ENCODE measurements at places on chromosomes 1 and 21.

DNA sequence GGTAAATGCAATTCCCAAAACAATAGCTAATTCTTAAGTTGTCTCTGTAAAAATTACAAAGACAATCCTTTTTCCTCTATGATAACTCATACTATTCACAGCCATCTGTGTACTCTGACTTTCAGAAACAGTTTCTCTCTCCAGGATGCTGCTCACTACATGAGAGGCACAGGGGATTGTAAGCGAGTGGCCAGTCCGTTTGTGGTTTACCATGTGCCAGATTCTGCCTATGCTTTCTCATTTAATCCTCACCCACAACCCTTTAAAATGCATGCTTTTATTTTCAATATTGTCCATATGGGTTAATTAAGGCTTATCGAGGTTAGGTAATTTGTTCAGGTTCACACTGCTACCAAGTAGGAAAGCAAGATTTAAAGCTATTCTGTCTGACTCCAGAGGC is 23.0 kb downstream of the RGS1 start:
- no peak for DNase-seq

DNA sequence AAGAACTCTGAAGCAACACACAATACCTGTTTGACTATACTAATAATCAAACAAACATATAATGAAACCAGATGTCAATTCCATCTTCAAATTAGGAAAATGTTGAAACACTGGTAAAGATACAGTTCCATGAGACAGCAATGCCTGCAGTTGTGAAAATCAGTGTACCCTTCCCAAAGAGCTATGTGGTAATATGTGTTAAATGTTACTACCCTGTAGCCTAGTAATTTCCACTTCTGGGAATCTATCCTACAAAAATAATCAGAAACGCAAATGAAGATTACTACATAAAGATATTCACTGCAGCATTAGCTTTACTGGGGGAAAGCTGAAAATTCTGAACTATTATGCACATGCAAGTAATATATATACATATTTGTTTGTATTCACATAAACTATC is 16.9 kb downstream of the GLIS1 start:
- DNase-seq, result no peak

GRCh38 chr1:114670083-114671010 is 498 bp upstream of the DENND2C start:
- DNase-seq, result peak; percentile 87

GRCh38 chr1:10068605-10069294 is 36.0 kb downstream of the UBE4B start:
- no peak for DNase-seq

DNA sequence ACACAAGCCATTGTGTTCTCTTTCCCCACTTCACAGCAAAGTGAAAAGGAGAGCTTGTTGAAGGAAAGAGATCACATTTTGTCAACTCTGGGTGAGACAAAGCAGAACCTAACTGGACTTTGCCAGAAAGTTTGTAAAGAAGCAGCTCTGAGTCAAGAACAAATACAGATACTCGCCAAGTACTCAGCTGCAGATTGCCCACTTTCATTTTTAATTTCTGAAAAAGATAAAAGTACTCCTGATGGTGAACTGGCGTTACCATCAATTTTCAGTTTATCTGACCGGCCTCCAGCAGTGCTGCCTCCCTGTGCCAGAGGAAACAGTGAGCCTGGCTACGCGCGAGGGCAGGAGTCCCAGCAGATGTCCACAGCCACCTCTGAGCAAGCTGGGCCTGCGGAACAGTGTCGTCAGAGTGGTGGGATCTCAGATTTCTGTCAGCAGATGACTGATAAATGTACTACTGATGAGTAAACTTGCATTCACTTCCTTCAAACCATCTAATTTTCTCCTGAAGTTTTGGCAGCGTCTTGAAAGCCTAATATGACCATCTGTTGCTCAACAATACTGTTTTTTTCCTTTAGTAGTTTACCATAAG is 43.7 kb downstream of the BACH1 start:
- DNase-seq, result peak; percentile 92

DNA sequence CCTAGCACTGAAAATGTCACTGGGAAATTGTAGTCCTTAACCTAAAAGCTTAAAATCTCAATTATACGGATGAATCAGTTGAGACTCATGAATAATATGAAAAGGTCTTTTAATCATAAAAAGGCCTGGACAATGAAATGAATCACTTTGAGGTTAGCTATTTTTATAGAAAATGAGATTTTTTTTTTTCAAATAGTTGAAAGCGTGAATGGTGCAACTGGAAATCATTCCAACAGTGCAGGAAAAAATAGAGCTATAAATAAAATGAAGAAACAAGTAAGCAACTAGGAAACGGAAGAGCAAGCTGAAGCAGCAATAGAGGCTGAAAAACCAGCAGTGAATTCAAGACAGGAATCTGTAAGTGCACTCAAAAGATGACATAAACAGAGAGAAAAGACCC is 142.9 kb downstream of the BACH1 start:
- DNase-seq, result peak; percentile 33

DNA sequence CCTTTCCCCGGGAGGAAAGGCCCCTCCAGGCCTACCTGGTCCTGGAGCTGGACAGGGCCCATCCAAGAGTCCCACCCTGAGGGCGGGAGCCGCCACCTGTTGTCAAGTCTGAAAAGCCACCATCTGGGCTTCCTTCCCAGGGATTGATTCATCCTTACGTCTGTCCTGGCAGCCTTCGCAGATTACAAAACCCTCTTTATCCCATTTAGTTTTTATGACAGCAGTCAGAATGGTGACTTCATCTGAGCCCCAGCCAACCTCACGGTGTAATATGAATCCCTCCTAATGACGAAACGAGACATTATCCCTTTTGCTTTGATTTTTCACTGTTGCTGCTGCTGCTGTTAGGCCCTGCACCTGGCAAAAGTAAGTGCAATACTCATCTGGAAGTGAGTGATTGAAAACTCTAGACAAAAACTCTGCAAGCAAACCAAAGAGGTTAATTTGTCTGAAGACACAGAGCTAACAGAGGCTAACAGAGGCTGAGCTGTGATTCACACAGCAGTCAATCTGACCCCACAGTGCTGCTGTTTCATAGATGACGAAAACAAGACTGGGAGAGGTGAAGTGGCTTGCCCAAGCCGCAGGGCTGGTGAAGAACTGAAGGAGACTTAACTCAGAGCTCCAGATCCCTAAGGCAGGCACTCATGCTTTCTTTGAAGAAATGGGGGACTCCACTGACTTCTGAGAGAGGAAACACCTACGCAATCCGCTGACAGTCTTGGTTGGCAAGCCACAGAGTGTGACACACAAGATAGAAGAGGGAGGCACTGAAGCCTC is 30.0 kb upstream of the S100A7 start:
- DNase-seq, result peak; percentile 92

GRCh38 chr21:34205811-34206571 is 132.6 kb downstream of the MRPS6 start:
- peak; percentile 28 for DNase-seq

- DNase-seq, result no peak
These were observed 84.4 kb downstream of the CLEC20A start for GRCh38 chr1:178412400-178412770.

DNA sequence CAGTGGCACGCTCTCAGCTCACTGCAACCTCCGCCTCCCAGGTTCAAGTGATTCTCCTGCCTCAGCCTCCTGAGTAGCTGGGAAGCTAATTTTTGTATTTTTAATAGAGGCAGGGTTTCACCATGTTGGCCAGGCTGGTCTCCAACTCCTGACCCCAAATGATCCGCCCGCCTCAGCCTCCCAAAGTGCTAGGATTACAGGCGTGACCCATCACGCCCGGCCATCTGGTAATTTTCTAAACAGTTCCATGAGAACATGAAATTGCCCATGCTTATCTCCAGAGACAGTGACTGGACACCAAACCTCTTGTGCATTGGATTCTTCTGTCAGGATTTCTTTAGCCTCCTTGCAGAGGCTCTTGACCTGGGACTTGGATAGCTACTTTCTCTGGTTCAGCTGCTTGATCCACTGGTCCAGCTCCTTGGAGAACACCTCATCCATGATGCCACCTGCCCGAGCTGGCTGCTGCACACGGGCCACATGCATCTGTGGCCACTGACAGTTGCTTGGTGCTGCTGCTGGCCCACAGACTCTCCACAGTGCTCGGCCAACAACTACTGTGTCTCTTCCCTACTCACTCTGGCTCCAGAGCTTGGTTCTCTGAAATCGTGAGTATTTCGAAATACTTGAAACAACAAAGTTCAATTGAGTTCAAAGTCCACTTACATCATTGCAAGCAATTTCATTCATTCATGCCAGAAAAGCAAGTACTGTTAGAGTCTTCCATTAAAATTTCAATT is 40.0 kb upstream of the CTPS1 start:
- peak; percentile 77 for DNase-seq

- DNase-seq, result peak; percentile 53
These were observed 315.0 kb downstream of the TGFB2 start for GRCh38 chr1:218659911-218660677.

DNA sequence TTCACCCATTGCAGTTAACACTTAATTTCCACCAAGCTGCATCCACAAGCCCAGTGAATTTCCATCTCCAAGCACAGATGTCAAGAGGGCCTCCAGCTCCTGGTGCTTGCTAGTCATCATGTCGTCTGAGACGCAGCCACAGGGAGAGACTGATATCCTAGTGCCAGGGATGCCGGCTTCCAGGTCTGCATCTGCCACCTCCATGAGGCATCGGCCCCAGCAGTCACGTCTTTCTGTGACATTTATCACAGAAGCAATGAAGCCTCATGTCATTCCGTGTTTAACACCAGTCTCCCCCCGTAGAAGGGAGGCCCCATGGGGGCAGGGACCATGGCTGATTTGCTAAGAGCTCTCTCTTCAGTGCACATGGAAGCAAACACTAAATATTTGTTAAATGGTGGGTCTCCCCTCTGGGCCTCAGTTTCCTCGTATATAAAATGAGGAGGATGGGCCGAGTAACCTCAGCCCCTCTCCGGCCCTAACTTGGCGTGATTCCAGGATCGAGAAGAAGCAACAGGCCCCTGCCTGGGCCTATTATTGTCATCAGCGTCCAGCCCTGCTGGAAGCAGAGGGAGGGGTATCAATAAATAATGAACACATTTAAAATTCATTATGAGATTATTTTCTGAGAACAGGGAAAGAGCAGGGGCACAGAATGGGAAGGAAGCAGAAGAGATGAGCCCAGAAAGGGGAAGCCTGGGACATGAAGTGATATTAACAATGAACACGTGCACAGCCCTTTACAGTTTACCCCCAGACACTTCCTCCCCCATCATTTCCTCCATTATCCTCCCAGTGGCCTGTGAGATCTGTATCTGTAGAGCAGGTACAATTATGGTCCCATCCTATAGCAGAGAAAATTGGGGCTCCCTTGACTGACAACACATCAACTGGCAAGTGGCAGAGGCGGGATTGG is 837 bp upstream of the C1QB start:
- DNase-seq, result no peak

GRCh38 chr21:44883250-44883649 is 9.8 kb upstream of the PTTG1IP start:
- no peak for DNase-seq

DNA sequence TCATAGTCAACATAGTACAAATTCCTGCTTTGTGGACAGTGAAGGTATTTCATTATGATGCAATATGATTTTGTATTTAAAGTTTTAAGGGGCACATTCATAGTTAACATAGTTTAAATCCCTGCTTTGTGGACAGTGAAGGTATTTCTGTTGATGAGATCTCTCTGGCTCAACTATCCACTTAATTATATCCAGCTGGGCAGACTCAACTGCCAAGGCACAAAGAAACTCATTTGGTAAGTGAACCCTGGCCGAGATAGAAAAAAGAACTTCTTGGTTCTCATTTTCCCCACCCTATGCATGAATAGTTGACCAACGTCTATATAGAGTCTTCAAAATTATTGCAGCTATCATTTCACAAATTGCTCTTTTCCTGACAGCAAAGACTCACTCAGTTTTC is 1194.6 kb downstream of the NCAM2 start:
- DNase-seq, result peak; percentile 0

DNA sequence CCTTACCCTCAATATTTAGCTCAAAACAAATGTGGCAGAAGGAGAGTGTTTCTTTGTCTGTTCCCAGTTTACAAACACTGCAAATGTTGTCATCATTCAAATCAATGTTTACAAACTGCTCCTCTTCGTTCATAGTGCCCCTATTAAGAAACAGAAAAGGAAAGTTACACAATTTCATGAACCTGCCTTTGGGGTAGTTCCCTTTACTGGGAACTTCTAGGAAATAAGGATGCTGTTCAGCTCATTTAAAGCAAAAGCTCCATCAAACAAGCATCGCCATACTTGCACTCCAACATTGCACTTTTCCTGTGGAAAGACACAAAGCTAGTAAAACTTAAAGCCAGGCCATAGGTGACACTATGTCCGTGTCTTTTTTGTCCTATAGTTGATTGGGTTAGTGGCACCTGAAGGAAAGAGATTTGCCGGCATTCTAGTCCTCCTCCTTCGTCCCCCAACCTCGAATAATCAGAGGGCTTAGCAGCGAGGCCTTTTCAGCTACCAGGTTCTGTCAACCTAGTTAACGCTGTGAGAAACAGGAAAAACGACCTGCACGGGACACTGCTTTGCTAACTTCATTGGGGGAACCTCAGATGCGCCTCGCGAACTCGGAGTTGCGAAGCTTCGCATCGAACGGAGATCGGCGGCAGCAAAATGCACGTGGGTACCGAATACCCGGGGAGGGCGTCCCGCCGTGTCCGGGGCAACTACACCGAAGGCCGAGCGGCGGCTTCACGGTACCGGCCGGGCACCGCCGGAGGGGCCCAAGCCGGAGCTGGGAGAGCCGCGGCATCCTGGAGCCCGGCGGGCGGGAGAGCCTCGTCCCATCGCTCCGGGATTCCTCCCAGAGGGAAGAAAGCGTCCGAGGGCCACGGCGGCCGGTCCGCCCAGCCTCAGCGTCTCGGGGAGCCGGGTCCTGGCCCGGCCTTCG is 706 bp downstream of the C21orf91 start:
- DNase-seq, result peak; percentile 20

GRCh38 chr1:90486134-90486824 is 230.8 kb downstream of the BARHL2 start:
- no peak for DNase-seq

DNA sequence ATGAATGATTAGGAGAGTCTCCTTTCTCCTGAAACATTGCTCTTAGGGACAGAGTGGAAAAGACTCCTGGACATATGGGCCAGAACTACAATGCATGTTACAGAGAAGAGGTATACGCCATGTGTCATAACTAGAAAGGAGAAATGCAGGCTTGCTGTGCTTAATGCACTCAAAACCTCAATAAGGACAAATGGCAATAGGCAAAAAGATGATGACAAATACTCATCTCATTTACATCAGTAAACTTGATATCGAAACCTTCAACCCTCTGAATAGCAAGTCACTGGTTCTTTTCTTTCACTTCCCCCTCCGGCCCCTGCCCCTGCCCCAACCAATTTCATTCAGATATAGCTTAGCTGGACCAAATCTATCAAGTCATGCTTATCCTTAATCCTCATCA is 1.9 kb upstream of the GPR88 start:
- DNase-seq, result no peak

- peak; percentile 57 for DNase-seq
These were observed 85.4 kb downstream of the TBX15 start for GRCh38 chr1:118902711-118903191.

- peak; percentile 53 for DNase-seq
These were observed 46.4 kb downstream of the VPS13D start for GRCh38 chr1:12276225-12276624.

DNA sequence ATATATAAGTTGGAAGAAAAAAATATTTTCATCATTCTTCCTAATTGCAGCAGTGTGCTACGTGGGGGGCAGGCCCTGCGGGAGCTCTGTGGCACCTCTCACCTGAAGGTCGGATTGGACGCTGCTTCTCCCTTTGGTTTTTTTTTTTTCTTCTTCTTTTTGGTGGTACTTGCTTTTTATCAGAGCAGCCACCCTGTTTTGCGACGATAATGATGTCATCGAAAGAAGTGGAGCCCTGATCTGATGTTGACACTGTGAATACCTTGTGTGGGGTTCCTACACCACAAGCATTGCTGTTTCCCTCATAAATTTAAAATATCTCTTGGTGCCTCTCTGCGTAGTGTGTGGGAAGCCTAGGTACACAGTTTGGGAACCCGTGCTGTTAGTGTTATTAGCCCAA is 5.5 kb downstream of the TRAPPC10 start:
- DNase-seq, result no peak
